MCF 10A (cell line): ENCODE measurements at places on chromosomes 6 and 20. TPM values are rescaled to one million over a fixed set of nuclear protein-coding genes. Genes with fewer than 3 reads are reported as not detected.
A peak's percentile ranks its signal among the peaks of the same experiment; 100 is the strongest.

Gene SEL1L2
- not detected in 2 replicates for total RNA-seq

- no peak for DNase-seq
Observed at GRCh38 chr6:40389254-40389653, 197.9 kb downstream of the LRFN2 start.

DNA sequence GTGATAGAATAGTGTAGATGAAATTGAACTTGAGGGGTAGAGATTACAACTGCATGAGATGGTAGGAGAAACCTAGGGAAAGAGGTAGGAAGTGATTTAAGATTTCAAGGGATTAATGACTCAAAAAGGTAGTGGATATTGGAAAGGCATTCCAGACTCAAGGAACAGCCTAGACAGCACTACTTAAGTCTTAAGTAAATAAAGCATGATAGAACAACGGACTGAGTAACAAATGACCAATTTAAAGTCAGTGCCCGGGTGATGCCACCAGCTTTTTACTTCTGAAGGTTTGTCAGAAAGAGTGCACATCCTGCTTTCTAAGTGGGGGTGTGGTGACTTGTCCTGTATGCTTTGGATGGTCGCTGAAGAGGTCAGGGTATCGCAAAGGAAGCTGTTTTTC is 81.8 kb downstream of the PHACTR1 start:
- DNase-seq: no peak

DNA sequence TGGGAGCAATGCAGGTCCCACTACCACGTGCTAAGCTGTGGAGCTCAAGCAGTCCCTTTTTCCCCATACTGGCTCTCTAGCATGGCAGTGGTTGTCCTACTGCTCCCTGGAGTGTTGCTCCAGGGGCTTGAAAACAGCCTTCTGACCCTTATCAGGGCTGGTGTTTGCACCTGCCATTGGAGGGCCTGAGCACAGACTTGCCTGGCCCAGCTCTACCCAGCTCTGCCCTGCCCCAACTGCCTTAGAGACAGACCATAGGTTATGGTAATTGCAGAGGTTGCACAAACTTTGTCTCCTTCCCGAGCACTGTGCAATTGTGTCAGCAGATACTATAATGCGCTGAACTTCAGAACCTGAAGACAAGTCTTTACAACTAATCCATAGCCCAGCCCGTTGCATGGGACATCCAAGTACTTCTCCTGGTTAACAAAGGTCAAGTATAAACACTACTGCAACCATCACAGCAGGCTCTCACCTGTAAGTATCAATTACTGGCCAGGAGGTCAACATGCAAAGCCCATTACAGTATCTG is 58.7 kb downstream of the PDSS2 start:
- DNase-seq: no peak

DNA sequence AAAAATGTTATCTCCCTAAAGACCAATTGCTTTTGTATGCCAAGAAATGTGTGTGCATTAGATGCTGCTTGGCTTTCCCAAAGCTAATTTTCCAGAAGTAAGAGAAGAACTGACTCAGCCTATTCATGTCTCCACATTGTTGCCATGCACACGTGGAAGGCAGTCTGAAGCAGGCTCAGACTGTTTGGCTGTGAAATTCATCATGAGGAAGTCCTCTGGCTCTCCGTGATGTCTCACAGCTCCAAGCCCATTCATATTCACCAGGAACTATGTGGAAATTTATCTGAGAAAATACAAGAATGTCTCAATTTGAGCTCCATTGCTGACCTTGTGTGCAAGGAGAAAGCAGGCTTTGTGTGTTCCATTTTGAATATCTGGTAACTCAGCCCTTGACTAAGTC is 1022.2 kb upstream of the GJE1 start:
- DNase-seq: no peak

DNA sequence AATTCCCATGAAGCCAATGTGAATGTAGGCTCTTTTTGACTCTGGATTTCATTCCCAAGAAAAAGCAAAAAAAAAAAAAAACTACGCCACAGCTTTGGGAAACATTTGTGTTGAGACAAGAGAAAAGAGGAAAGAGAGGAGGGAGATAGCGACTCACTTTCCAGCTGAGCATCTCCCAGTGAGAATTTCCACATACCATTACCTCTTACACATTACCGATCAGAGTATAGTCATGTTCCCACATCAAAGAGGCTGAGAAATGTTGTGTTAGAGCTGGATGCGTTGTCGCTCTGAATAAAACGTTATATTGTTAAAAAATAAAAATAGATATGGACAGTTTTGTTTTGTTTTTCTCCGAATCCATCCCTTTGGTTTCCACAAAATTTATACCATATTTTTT is 1019.3 kb upstream of the ADGRB3 start:
- DNase-seq: peak; percentile 14

DNA sequence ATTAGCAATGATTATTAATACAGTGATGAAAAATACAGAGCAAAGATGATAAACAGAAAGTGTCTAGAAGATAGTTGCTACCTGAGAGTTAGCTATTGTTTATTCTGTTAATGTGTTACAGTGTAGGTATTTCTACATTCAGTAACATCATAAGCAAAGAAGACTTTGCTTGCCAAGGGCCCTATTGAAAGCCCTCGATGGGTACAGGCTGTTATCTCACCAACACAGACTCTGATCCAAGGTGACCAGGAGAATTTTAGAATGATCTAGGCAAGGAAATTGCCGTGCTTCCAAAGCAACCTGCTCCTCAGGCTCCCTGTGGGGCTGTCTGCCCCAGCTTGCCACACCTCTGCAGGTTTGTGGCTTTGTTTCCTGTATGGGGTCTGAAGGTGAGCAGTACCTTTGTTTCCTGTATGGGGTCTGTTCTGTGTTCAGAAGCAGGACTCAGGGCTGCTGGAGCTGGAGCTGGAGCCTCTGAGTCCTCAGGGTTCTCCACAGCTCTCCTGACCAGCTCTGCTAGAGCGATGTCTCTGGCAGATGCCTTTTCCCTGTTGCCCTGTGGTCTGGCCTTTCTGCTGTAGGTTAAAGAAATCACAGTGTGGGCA is 32.5 kb downstream of the PHACTR3 start:
- no peak for DNase-seq

- DNase-seq: no peak
Observed at GRCh38 chr6:122809001-122809400, 19.9 kb downstream of the SMPDL3A start.

- DNase-seq: no peak
Observed at GRCh38 chr6:14476793-14477531, 359.4 kb downstream of the CD83 start.

Gene FBXO5
- total RNA-seq: 9.5 and 16.4 TPM in 2 replicates

- DNase-seq: no peak
Observed at GRCh38 chr6:159168536-159169192, 536 bp upstream of the FNDC1 start.

Gene TREML2
- total RNA-seq: not detected in 2 replicates

DNA sequence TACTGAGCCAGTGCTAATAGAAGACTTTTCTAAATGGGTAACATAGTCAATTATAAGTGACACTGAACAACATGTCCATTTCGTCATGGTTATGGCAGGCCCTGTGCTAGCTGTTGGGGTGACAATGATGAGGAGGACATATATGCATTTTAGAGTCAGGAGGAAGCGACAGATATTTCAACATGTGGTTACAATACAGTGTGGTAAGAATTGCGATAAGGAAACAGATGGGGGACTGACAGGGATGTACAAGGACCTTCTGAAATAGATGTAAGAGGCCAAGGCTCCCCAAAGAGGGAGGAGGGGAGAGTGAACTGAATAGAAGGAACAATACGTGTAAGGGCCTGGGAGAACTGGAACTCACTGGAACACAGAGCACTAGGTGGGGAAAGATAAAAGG is 11.7 kb downstream of the MMP24 start:
- no peak for DNase-seq

Gene CTNNBL1
- 44.9 and 45.2 TPM in 2 replicates for total RNA-seq
